ENCODE measurements at places on chromosomes 7 and 10.

DNA sequence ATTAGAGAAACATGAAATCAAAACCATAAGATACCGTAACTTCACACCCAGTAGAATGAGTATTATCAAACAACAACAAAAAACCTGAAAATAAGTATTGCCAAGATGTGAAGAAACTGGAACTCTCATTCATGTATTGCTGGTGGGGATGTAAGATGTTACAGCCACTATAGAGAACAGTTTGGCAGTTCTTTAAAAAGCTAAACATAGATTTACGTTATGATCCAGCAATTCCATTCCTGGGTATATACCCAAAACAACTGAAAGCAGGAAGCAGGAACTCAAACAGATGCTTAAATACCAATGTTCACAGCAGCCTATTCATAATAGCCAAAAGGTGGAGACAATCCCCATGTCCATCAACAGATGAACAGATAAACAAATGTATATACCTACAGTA, 72.5 kb downstream of the NT5C2 start:
- no peak for DNase-seq

- no peak for DNase-seq
These were observed 99.5 kb upstream of the TNRC18 start for GRCh38 chr7:5523052-5523711.

DNA sequence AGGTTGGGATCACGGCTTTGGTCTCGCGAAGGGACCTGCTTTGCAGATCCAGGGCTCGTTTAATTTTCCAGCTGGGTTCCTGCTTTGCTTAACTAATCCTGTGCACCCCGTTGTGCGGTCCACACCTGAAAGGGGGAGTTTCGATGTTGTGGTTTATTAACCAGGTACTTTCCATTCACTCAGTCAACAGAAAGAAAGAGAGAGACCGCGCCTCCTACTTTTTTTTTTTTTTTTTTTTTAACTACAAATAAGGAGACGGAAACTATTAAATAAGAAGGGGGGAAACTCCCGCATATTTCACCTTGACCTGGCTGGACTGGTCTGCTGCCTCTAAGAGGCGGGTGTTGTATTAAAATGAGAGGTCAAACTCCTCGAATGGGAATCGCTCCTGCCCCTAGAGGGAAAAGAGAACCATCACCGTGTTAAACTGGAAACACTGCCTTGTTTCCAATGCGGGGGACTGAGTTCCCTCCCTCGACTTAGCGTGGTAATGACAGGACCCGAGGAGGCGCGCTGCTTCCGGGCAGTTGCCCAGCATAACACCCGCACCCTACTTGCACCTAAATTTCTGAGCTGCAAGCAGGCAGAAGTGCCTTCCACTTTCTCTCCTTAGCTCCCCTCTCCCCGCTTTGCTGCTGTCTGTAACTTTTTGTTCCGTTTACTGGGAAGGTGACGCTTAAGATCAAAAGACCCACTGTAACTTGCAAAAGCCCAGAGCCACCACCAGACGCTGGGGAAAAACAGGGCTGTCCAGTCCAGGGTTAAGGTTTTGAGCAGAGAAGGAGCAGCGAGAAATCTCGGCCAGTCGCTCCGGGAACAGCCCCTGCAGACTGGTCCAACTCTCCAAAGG, 1.1 kb upstream of the ITGB8 start:
- DNase-seq: no peak

DNA sequence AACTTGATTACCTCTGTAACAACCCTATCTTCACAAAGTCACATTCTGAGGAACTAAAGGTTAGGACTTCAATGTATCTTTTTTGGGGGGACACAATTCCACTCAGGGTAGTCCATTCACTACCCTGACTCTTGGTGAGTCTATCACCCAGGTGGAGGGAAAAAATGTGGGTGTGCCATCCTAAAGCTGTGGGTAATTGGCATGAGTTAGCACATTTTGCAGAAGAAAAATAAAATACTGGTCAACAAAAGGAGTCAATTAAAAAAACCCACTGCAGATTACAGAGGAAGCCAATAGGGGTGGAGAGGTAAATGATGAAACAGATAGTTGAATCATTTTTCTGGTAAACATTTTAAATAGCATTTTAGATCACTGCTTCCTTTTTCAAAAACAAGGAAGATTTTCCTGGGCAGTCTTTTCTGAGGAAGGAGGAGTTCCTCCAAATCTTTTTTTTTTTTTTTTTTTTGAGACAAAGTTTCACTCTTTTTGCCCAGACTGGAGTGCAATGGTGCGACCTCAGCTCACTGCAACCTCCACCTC, 5.1 kb upstream of the BLVRA start:
- no peak for DNase-seq

DNA sequence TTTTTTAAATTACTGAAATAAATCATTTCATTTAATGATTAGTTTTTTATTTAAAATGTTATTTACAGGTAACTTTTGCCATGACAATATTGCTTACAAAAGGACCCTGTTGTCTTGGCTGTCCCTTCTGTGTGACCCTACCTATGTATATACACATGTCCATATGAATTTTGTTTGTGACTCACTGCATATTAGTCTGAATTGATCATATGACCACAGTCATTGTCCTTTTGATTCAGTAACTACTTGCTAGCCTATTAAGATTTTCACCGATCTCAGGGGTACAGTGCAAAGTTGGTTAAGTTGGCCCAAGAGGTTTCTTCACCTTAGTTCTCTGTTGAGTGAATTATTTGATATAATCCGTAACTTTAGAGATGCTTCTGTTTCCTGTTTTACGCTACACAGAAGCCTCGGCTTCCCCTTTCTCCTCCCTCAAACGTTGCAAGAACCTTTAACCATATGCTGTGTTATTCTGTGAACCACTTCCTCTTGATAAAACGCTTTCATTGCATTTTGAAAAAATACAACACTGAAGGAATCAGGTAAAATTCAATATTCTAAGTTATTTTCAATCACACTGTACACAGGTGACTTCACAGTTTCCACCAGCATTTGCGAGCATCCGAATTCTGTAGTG, 43.9 kb downstream of the APBB1IP start:
- DNase-seq: no peak

DNA sequence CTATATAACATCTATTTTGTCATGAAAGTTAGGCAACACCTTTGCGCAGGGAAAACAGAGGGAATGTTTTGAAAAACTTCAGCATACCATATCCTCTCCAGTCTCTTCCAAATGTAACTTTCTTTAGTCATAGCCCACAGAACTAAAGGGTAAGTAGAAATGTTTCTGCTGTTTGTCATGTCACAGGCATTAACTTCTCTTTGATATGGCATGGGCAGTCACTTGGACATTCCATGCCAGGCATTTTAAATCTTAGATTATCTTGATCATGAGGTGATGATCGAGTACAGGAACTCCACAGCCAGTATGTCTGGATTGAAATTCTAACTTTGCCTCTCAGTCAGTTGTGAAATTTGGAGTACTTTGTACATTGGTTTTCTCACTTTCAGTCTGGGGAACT, 27.5 kb upstream of the ETV1 start:
- no peak for DNase-seq

GRCh38 chr10:15245530-15245929, 77.0 kb upstream of the NMT2 start:
- DNase-seq: no peak

- no peak for DNase-seq
These were observed 97.6 kb upstream of the ITGB1 start for GRCh38 chr10:33055625-33056024.

- DNase-seq: no peak
These were observed 41.0 kb upstream of the AMPH start for GRCh38 chr7:38671911-38672905.

- no peak for DNase-seq
These were observed 515.2 kb downstream of the REEP3 start for GRCh38 chr10:64036321-64036930.

- DNase-seq: no peak
These were observed 1.8 kb upstream of the ATG9B start for GRCh38 chr7:151025924-151026671.

GRCh38 chr10:30736685-30737232, 107.2 kb upstream of the LYZL2 start:
- no peak for DNase-seq

DNA sequence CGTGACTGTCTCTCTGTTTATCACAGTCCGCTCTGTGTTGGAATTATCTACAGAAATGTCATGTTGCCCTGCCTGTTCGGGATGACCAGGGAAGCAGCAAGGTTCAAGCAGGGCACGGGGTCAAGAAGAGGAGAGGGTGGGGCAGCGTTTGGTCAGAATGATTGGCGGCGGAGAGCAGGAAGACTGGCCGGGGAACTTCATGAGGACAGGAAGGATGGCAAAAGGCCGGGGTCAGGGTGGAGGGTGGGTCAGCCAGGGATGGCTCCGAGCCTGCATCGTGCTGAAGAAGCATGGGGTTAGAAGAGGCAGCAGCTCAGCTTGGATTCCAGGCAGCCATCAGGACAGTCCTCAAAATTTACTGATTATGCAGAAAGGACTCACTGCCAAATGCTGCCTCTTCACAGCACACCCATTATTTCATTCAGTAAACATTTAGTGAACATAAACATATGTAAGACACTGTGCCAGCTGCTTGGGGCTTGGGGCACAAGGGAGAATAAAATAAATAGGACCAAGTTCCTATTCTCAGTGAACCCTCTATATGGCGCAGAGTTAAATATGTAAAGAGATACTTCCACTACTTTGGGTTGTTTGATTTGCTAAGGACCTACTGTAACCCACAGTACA, 42.8 kb downstream of the WNT2 start:
- DNase-seq: no peak

DNA sequence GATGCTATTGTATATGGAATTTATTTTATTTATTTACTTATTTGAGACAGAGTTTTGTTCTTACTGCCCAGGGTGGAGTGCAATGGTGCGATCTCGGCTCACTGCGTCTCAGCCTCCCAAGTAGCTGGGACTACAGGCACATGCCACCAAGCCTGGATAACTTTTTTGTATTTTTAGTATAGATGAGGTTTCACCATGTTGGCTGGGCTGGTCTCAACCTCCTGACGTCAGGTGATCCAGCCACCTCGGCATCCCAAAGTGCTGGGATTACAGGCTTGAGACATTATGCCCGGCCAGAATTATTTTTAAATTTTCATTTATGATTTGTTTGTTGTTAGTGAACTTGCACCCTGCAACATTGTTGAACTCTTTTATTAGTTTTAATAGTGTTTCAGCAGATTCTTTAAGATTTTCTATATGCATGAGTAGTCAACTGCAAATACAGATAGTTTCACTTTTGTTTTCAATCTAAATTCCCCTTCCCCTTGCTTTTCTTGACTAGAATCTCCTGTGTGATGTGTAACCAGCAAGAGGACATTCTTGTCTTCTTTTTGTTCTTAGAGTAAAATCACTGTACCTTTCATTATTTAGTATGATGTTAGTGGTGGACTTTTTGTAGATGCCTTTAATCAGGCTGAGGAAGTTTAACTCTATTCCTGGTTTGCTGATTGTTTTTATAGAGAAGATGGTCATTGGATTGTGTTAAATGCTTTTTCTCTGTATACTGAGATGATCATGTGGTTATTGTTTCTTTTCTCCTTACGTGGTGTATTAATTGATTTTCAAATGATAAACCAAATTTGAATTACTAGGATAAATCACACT, 27.8 kb downstream of the ZNF33A start:
- no peak for DNase-seq

- DNase-seq: no peak
These were observed 51.6 kb downstream of the NUDCD3 start for GRCh38 chr7:44438816-44439215.

DNA sequence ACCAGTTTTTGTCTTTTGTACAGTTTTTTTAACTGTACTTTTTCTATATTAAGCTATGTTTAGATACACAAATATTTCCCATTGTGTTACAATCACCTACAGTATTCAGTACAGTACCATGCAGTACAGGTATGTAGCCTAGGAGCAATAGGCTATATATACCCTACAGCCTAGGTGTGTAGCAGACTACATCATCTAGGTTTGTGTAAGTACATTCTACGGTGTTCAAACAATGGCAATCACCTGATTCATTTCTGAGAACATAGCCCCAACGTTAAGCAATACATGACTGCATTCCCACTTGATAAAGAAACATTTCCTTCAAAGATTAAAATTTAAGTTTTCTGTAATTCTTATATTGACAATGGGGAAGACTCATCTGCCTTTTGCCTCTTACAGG, 89.4 kb downstream of the TRIL start:
- no peak for DNase-seq

GRCh38 chr10:71981015-71981875, 17.1 kb downstream of the CHST3 start:
- DNase-seq: no peak

DNA sequence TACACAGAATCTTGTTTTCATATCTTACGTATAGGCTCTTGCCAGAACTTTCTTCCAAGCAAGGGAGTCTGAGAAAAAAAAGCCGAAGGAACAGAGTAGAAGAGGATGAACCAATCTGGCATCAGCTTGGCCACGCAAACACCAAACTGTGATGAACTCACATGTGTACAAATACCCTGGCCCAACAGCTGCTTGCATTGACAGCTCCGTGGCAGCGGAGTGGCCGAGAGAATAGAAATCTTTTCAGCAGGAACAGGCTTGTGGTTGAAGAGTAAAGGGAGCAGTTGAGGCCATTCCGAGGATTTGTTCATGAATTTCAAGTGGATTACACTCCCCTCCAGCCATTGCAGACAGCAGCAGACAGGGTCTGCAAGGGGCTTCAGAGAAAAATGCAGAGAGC, 173.8 kb upstream of the PLXNA4 start:
- DNase-seq: no peak

- DNase-seq: no peak
These were observed 72.1 kb upstream of the NRP1 start for GRCh38 chr10:33406596-33406995.

DNA sequence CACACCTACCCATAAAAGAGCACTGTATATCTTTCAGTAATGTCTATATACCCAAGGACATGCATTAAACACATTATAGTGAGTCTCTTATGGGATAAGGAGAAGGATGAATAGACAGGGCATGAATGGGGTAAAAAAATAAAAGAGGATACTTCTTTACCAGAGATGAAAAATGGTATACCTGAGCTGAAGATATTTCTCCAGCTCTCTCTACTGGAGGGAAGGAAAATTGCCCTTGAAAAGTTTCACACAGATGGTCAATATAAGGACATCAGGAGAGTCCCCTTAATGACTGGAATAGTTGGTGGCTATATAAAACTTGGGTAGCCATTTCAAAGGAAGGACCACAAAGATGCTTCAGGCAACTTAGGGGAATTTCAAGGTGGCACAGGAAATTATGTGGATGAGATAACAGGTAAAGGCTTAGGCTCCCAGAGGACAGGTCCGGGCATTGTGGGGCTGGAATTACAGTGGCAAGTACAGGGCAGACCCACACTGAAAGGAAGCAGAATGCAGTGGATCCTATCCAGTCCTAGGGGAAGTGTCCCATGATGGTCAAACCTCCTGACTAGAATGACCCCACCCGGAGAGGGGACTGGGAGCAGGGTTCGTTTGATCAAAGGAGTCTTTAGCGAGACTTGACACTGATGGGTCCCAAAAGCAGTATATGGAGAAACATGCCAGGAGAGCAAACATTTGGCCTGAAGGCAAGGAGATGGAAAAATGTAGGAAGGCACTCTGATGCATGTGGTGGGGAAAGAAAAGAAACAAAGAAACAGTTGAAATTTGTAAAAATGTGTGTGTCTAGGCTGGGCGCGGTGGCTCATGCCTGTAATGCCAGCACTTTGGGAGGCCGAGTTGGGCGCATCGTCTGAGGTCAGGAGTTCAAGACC, 35.6 kb downstream of the PLAU start:
- no peak for DNase-seq

- no peak for DNase-seq
These were observed 44.4 kb upstream of the AKR1C2 start for GRCh38 chr10:5047912-5048628.

GRCh38 chr10:30056767-30057355, 2.5 kb downstream of the JCAD start:
- DNase-seq: no peak

- DNase-seq: no peak
These were observed 186.4 kb downstream of the FAM107B start for GRCh38 chr10:14588084-14588937.

- no peak for DNase-seq
These were observed 8.2 kb upstream of the NDST2 start for GRCh38 chr10:73819513-73820093.
